T-cell (primary cell): ENCODE measurements at places on chromosomes 7 and 10.

DNA sequence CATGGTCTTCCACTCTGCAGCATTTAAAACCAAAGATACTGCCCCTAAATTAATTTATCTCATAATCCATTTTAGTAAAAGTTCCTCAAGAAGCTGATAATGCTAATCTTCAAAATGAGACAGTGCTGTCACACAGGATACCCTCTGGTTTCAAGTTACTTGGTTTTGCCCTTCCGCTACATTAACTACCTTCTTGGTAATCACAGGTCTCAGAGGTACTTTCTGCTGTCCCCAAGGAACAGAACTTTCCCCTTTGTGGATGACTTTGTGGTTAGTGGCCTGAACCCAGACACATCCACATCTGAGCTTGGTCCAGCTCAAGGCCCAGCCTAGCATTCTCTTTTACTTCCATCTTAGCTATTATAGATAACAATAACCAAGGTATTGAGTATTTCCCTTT is 88.8 kb upstream of the TMEM26 start:
- no peak for DNase-seq

GRCh38 chr10:70698211-70698610 is 25.9 kb downstream of the ADAMTS14 start:
- DNase-seq, result no peak

GRCh38 chr10:133135116-133135465 is 24.9 kb upstream of the KNDC1 start:
- DNase-seq, result no peak

DNA sequence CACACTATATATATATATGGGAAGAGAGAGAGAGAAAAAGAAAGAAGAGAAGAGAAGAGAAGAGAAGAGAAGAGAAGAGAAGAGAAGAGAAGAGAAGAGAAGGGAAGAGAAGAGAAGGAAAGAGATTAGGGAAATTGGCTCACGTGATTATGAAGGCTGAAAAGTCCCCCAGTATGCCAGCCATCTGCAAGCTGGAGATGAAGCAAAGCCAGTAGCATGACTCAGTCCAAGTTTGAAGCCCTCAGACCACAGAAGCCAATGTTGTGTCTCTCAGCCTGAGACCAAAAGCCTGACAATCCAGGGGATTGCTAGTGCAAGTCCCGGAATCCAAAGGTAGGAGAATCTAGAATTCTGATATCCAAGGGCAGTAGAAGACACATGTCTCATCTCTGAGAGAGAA is 206.3 kb upstream of the PRSS1 start:
- no peak for DNase-seq

GRCh38 chr7:40015790-40016296 is 65.8 kb downstream of the CDK13 start:
- no peak for DNase-seq

DNA sequence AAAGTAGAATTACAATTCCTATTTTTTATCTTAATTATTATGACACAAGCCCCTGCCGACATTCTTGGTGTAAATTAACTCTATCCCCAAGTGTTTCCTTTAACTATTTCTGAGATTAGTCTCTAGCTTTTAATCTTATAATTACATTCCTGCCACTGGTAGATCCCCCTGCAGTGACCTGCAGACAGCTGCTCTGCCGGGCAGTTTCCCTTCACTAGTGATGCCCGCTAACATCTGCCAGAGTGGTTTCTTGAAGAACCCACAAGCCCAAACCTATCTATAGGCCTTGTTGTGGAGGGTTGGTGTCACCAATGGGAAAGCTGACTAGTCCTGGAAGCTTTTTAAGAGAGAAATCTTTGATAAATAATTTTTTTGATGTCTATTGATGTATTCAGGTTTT is 50.0 kb downstream of the ADAM22 start:
- no peak for DNase-seq

DNA sequence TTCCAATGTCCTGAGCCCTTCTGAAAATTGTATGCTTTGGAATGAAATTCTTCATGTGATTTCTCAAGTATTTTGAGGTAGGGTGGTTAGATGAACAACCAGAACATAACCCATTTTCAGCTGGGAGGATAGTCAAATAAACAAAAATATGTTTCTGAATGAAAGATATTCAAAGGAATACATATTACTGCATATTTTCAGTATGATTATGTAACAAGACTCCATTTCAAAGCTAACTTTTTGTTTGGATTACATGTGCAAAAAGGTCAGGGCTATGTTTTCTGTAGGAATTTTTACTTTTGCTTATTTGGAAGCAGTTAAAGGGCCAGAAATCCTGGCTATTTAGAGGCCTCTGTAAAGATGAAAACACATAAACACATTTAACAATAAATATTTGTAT is 27.7 kb downstream of the CDK6 start:
- no peak for DNase-seq

DNA sequence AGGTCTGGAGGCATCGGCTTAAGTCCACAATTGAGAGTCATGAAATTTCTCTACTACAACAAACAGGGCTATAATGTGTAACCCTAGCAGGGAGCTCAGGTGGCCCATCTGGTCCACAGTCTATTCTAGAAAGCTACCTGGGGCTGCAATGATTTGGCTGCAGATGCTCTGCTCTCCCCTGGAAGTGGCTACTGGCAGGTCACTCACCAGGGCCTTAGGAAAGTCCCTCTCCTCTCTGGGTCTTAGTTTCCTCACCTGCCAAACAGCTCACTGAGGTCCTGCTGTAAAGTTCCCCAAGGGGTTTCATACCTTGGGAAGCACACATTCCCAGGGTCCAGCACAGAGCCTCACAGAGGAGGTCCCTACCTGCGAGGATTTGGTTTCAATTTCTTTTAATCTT is 2.5 kb downstream of the IGFBP3 start:
- DNase-seq, result no peak

DNA sequence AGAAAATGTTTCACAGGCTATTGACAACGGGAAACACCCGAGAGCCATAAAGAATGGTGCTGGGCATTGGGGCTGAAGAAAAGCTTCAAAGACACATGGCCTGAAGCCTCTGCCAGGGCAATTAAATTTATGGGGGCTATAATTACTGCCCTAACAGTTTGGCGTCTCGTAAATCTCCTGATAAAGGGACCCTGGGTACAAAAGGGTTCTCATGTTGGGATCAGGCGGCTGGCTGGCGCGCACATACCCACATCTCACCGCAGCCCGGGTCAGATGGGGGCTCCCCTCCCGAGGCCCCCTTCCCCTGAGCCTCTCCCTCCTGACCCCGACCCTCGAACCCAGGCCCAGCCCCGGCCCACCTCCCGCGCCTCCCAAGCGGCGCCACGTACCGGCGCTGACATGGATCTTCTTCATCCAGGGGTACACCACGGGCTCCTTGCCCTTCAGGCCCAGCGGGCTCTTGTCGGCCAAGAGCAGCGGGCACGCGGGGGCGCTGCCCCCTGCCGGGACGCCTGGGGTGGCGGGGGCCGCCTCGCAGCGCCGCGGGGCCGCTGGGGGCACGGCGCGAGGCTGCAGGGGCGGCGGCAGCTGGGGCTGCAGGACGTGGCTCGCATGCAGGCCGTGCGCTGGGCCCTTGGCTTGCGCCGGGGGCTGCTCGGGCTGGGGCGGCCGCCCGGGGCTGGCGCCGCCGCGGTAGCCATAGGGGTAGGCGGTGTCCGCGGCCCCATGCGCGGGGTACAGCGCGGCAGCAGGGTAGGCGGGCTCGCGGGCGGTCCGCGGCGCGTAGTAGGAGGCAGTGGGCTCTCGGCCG is 623 bp downstream of the HOXA4 start:
- DNase-seq, result no peak

DNA sequence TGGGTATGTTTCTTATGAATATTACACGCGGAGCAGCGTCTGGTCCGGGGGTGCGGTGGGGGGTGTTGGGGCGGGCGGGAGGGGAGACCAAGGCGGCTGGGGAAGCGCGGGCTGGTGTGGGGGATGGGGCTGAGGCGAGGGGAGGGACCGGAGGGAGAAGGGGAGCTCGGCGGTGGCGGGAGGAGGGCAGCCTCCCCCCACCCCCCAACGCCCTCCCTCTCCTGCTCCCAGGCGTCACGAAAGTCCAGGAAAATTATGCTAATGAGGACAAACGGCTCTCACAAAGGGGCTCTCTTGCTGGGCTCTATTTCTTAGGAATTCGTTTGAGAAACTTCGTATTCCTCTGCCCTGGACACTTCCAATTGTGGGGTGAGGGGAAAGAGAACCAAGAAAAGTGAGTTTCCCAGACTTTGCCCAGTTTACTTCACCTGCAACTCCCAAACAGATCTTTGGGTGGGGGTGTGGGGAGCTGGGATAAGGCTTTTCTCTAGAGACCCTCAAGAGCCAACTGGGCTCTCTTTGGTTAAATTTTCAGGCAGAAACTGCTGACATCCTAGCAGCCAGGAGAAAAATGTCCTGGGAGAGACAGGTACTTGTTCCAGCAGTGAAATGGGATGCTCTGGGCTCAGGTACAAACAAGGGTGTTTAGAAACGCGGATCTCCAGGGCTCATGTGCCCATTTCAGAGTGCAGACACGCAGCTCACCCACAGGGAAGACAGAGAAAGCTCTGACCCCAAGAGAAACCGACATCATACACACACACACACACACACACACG is 11.7 kb upstream of the HOXA2 start:
- DNase-seq, result no peak

DNA sequence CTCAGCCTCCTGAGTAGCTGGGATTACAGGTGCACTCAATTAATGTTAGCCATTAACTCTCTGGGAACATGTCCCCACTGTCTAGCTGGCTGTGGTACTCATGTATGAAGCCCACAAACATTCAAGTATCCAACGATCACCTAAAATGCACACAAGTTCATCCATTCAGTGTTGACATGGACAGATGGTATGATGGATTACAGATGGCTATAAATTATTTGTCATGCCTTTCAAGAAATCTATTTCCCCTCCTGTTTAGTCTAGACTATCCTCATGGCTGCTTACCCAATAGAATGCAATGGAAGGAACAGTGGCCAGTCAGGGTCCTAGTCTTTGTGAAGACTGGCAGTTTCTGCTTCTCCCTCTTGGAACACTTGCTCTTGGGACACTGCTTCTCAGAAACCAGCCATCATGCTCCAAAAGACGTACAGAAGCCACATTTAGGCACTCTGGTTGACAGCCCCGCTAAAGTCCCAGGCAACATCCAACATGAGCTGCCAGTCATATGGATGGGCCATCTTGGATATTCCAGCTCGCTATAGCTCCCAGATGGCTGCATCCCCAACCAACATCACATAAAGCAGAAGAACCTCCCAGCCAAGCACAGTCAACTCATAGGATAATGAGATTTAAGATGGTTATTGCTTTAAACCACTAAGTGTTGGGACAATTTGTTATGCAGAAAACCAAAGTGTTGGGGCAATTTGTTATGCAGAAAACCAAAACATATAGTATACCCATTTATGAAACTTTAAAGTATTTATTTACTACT is 33.1 kb downstream of the MYL10 start:
- no peak for DNase-seq

DNA sequence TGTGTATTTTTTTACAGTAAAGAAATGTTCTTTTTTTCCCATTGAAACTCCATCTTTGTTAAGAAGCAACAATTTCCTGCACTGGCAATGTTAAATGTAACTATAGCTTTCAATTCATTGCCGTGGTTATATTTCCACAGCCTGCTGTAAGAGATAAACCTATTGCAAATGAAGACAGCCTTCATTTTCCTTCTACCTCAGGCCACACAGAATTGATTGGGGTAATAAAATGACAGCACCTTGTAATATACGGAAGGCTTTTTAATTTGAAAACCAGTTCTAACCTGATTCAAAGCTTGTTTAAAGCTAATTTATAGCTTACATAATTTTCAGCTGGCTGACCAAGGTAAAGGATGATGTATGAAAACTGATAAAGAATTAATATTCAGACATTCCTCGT is 161.9 kb downstream of the PHF14 start:
- no peak for DNase-seq

DNA sequence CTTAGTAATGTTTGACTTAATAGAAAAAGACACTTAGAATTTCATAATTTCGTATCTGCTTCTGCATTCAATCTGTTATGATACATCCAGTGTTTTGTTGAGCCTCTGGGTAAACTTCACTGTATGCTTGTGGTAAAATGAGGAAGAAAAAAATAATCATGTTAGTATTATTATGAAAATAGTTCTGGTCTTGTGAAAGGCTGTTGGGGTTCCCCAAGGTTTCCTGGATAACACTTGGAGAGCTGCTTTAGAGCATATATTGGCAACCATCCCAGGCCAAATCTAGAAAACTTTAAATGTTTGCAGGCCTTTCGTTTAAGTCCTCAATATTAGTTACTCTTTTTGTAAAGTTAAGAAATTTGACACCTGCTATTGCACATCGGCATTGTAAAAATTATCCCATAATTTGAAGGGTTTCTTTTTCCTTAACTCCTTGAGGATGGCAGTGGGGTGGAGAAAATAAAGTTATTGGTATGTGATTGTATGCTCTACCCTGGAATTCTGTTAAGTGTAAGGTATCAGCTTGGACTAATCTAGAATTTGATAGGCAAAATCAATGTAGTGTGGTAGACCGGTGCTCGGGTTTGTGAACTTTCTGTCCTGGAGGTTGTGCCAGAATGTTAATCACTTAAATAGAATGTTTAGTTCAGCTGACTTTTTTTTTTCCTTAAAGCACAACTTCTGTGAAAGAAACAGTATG is 54.5 kb downstream of the WAC start:
- no peak for DNase-seq

- DNase-seq, result no peak
Measured at GRCh38 chr7:18140943-18141342, 113.3 kb upstream of the PRPS1L1 start.

DNA sequence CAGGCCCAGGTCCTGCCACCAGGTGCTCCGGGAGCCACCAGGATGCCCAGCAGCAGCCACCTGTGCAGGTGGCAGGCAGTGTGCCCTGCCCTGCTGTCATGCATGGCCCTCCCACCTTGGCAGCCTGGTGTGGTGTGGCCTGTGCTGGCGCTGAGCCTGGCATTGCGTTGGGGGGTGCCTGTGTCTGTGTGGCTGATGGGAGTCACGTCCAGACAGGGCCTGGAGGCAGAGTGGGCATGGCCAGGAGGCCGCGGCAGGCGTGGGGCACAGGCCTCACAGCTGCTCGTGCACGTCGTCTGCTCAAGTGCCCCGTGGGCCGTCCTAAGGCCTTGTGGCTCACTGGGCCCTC is 8.7 kb downstream of the TTYH3 start:
- no peak for DNase-seq

DNA sequence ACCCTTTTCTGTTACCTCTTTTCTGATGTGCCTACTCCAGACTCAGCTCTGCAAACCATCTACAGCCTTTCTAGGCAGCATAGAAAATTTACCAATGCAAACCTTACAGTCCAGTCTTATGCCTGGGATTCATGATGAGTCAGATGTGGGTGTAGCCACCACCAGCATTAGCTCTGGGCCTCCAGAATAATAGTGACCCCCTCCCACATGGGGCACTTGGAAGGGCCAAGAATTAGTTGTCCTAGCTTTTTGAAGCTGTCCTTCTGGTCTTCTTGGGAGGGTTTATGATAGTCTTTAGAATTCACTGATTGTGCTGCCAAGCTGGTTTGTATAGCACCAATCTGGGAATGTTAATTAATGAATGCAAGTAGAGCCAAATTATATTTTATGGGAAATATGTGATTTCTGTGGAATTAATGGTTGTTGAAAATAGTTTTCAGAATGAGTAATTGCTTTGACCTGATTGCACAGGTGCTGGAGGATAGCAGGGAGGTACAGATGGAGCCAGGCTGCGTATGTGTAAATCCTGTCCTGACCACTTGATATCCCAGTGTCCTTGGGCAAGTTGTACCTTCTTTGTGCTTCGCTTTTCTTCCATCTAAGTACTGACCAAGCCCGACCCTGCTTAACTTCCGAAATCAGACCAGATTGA is 94.8 kb downstream of the CPED1 start:
- no peak for DNase-seq

GRCh38 chr7:81839708-81840369 is 70.0 kb upstream of the HGF start:
- DNase-seq, result no peak
